ENCODE measurements at places on chromosomes 12 and 14. TPM values are rescaled to one million over a fixed set of nuclear protein-coding genes. Genes with fewer than 3 reads are reported as not detected.

The TMEM179 gene
- 6.0 TPM for total RNA-seq

The SLC15A4 gene
- 51.5 TPM for total RNA-seq

The GPR65 gene
- 0.73 TPM for total RNA-seq

The SYNE3 gene
- 29.5 TPM for total RNA-seq

The SRGAP1 gene
- total RNA-seq = 4.6 TPM

The PTPRR gene
- 0.32 TPM for total RNA-seq

Data from prostate gland (tissue), 2 donors.